ENCODE measurements at places on chromosomes 5 and 9.

- no peak for DNase-seq
Observed at GRCh38 chr5:173457482-173457881, 129.3 kb upstream of the STC2 start.

DNA sequence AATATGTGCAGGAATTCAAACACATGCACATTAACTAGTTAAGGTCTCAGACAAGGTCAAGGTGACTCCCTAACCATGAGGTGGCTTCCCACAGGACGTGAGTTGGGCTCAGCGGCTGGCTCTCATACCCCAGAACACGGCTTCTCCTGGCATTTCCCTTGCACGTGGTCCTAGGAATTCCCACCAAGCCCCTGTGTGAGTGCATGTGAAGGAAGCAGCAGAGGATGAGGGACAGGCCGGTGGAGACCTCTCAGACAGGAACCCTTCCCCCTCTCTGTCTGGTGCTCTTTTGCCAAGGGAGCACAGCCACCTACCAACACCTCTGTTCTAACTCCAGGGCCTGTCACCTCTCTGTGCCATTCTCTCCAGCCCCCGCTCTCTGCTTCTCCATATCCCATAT lies 271.0 kb downstream of the FSTL4 start:
- no peak for DNase-seq

- no peak for DNase-seq
Observed at GRCh38 chr9:125407432-125407973, 145.9 kb downstream of the GAPVD1 start.

GRCh38 chr5:135038205-135038812 lies 4.3 kb upstream of the PITX1 start:
- DNase-seq, result peak; percentile 38

DNA sequence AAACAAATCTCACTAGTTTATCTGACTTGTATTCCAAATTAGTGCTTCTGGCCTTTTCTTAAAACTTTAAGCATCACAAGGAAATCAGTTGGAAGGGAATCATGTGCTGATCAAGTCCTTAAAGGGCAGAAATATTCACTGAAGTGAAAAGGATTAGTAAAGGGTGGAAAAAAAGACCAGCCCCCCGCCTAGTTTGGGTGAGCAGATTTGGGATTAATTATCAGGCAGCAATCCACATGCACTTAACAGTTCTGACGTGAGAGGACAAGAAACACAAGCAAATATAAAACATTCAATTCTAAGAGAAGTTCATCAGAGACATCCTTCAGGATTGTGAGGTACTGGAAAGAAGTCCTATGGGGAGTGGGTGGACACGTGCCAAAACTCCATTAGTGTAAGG lies at the start of gene TYRP1:
TYRP1 (plus strand) TSS at position 245 of the 400 bp plus-strand sequence. CDS start 612 bp downstream, outside the sequence.
- DNase-seq, result no peak

DNA sequence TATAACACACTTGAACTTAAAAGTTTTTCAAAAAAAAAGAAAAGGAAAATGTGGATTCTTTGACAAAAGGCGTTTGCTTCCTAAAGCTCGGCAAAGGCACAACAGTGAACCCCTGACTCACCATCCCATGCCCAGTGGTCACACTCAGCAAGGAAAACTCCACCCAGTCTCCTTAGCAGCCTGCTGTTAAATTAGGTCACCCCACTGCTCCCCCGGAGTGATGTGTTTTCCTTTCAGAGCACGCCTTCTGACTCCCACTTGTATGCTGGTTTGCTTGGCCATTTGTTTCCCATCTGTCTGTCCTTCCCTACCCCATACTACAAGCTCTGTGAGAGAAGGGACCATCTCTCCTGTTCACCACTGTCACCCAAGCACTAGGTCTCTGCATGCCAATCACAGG lies 23.8 kb downstream of the RETREG1 start:
- DNase-seq, result no peak

DNA sequence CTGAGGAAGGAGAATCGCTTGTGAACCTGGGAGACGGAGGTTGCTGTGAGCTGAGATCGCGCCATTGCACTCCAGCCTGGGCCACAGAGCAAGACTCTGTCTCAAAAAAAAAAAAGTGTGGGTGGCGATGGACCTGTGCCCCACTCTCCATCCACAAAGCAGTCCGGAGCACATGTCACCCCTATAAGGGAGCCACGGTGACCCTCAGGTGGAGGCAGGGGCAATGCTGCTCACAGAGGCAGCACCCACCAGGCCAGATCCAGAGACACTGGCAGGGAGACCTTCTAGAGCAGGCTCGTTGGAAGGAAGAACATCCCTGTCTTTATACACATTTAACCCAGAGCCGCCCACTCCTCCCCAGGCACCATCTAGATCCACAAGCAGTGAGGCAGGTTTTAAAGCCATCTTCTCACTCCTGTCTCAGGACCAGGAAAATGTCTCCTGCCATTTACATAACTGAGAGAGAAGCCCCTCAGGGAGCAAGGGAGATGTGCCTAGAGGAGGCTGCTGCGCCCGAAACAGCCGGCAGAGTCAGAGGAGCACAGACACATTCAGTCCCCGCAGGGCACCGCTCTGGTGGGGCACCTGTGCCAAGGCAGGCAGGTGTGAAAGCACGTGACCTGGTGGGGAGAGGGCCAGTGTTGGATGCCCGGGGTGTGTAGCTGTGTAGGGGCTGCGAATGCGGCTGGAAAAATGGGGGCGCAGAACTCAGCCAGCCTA lies 31.6 kb upstream of the ADAMTS2 start:
- DNase-seq, result no peak

DNA sequence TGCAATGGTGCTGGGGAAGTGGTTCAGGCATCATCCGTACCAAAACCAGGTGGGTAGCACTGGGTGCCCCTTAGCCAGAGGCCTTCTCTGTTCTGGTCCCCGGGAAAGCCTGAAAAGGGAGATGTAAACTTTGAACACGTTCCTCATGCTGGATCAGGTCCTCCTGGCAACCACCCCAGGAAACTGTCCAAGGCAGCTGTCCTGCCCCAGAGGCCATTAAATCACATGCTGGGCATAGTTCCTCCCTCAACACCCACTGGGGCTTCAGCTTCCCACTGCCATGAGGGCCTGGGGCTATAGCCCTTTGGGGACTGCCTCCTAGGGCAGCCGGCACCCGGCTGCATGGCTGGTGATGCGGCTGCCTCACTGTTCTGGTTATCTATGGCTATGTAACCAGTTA lies 228.9 kb upstream of the MVB12B start:
- no peak for DNase-seq

- no peak for DNase-seq
Observed at GRCh38 chr5:54457094-54457862, 1.8 kb downstream of the HSPB3 start.

DNA sequence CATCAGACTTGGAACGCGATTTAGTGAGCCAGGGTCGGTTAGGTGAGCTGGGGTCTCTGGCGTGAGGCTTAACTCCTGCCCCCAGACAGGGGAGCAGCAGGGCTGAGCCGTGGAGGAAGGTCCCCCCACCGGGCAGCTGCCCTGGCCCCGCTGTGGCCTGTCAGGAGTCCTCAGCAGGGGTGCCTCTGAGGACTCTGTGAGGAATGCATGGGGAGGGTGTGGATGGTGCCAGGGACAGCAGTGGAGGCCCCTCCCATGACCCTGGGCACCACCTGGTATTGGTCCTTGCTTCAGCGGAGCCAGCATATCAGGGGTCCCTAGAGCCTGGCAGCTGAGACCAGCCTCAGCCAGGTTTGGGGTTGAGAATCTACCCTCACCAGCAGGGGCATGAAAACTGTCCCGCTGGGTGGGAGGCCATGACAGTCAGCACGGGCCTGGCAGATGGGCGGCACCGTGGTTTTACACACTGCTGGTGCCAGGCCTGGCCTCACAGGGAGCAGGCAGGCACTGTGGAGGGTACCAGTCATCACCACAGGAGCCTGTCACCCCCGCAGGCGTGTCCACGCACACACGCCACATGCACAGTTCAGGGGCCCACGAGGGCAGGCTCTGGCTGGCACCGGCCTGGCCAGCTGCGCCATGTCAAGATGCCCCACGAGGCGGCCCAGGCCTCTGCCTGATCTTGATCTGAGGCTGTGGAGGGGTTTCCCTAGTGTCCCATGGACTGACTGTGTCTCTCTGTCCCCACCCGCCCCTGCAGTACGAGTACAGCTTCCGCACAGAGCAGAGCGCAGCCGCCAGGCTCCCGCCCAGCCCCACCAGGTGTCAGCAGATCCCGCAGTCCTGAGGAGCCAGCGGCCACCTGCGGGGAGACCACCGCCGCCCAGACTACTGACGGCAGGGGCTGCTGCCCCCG lies 111.1 kb upstream of the LMX1B start:
- DNase-seq, result peak; percentile 49

DNA sequence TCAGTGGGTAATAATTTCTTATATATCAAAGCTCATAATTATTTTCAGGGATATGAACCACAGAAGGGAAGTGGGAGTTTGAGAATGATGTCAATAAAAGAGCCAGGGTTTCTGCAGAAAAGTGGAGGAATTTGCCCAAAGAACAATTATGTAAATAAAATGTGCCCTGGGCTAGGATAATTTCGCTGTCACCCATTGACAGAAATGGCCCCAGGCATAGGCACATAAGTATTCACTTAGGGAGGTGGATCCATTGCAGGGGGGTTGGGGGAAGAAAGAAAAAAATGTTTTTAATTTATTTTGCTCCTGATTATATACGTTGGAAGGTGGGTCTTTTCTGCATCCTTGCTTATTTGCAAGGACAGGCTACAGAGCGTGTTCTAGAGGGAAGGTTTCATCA lies 135.1 kb upstream of the IRX2 start:
- DNase-seq, result no peak

DNA sequence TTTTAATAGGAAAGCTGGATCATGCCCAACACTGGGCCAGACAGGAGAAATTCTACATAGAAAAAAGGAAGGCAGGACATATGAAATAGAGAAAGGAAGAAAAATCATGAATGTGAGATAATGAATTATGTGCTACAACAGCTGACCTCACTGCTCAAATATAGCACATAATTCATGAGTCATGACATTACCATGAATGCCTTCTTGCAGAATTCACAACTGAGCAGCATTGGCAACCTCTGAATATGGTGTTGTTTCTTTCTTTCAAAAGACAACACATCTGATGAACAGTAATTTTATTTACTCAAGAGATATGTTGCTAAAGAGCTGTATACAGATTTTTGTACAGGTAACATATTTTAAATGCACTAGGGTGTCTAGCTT lies 34.4 kb downstream of the APBA1 start:
- DNase-seq, result no peak

DNA sequence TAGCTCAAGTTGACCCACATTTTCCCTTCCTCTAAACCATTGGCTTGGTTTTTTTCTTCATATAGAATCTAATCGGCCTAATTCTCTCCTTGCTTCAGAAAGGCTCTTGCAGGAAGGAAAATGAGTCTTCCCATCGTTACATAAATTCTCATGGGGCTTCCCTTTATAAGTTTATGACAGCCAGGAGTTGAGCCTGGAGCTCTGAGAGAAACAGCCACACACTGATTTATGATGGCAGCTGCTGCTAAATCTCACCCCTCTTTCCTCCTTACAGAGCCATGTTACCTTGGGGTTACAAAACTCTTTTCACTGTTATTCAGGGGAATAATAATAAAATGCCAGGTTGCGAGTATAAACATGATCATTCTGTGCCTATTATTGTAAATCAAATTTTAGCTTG lies 5.2 kb upstream of the RNF14 start:
- DNase-seq, result no peak

GRCh38 chr9:35905912-35906679 lies at the start of gene HRCT1:
TSS of gene HRCT1 (plus strand) at chr9:35906202. CDS start at chr9:35906288, 86 bp downstream.
- no peak for DNase-seq

GRCh38 chr5:148499452-148499851 lies 115.7 kb downstream of the FBXO38 start:
- DNase-seq, result no peak

DNA sequence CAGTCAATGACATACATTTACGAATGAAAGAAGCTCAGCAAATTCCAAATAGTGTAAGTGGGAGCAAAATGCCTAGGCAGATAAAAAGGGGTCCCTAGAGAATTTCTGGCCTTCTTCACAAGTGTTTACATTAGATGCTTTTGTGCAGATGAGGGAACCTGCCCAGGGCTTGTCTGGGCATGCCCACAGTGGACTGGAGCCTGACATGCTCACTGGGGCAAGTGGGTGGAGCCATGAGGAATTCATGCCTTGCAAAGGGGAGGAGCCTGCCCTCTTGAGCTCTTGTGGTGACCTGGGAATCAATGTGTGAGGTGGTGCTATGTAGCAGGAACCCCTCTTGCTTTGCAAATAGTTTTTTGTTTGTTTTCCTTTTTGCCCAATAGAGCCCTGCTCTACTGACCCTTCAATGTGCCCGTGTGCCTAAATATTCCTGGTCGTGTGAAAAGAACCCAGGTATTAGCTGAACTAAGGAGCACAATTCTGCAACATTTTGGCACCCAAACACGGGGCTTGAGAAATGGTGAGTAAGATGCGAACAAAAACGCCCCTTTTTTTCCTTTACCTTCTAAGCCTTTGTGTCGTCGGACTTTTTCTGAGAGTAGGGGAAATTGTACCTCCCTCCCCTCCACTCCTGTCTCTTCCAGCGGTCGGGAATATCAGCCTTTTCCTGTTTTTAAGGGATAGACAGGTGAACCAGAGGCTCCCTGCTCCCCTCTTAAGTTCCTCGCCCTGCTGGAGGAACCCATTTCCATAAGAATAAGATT lies 433.8 kb upstream of the CDH9 start:
- DNase-seq, result peak; percentile 91

- no peak for DNase-seq
Observed at GRCh38 chr5:171596391-171596878, 177.0 kb downstream of the FGF18 start.

- no peak for DNase-seq
Observed at GRCh38 chr5:179825655-179826182, 5.0 kb downstream of the SQSTM1 start.

DNA sequence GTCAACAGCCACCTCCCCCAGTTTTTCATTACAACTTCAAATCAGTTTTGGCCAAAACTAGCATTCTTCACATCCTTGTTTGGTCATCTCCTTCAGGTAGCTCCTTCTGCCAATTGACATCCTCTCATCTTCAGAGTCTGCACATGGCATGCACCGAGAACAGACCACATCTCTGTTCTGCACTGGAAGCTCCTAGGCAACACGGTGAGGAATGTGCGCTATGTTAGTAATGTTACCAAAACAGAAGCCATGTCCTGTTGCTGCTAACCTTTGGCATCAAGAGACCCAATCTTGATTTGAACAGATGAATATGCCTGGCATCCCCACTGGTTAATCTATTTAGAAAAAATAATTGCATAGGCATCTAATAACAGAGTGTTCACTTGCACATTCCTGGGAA lies 5.1 kb upstream of the HK3 start:
- no peak for DNase-seq

DNA sequence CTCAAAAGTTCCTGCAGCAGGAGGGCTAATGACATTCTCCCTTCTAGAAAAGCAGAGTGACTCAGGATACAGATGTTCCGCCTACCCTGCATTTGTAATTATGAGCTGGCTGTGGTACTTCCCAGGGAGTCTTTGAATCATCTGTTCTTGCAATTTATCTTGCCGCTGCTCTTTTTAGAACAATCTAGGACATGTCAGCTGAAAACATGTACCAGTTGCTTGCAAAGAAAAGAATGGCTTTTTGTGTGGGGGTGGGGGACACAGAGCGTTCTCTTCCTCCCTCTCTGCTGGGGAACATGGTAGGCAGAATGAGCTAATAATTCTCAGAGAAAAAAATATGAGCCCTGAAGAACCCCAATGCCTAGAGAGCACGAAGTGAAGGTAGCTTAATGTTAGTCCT lies 51.7 kb upstream of the TUT7 start:
- DNase-seq, result peak; percentile 15

Measured in neural progenitor cell (in vitro differentiated cells).